Dermis microvascular lymphatic vessel endothelial cell (primary cell): ENCODE measurements at places on chromosomes 6 and 20.

DNA sequence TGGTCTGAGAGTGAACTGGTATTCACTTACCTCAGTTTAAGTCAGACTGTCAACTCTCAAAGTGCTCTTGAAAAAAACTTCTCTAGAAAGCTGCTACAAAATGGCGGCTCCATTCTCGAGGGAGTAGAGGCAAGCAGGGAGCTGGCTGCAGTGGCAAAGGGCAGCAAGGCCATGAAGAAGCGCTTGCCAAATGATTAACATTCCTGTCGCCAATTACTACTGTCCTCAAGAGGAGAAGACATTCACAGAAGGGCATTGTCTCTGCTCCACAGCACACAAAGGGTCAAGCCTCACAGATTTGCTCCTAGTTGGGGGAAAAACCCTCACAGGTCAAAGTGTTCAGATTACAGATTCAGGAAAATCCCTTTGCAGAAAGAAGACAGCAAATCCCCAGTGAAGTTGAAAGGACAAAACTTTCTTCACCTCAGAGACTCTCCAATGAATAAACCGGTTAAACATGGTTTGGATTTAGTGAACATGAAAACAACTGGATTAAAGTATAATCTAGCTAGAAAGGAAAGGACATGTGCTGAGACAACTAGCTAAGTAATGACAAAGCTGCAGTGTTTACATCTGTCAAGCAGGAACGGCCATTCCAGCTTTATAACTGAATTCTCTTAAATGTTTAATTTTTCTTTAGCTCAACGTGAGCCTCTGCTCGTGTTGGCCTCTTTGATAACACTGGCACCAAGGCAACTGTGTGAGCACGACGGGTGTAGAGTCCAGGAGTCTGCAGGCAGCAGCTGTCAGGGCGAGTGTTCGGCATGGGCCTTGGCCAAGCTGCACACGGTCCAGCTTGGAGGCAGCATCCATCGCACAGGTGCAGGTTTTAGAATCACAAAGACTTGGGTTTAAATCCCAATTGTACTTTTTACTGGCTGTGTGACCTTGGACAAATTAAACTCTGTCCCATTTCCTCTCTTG, 37.6 kb downstream of the NR2E1 start:
- DNase-seq: no peak

GRCh38 chr6:25844518-25844917, 12.7 kb upstream of the SLC17A1 start:
- DNase-seq: no peak

DNA sequence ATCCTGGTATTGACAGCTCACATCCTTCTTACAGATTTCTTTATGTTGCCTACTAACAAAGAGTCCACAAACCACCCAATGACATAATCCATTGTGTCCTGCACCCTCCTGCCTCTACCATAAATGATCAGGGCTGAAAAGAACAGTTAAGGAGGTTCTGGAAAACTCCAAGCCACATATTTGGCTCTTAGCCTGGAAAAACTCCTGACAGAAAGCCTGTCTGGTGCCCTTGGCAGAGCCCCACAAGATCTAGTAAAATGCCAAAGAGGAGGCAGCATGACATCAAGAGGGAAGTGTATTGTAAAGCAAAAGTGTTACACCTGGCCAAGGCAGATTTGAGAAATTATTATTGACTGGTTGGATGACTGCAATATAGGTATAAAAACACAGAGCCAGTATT, 126.4 kb upstream of the VGLL2 start:
- DNase-seq: no peak

DNA sequence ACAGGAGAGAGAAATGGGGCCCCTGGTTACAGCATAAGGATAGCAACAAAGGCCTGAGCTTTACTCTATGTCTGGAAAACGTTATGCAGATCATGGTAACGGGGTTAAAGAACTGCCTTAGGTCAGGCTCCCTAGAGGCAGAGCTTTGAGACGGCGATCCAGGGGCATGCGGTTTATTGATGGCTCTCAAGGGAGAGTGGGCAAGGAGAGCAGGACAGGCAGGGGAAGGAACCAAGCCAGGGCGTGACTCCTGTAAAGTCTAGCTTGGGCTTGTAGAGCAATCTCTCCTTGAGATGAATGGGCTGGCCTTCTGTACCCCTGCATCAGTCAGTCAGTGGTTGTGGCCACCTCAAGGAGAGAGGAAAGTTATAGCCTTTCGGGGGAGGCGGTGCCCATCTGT, 12.5 kb upstream of the FERMT1 start:
- no peak for DNase-seq

DNA sequence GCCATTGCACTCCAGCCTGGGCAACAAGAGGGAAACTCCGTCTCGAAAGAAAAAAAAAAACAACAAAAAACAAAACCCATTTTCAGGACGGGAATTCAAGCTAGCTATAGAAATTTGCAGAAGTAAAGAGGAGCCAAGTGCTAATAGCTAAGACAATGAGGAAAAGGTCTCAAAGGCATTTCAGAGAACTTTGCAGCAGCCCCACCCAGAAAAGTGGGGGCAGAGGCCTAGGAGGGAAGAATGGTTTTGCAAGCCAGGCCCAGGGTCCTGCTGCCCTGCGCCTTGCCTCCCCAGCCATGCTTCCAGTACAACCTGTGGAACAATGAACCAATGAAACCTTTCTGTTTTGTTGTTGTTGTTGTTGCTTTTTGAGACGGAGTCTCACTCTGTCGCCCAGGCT, 38.3 kb upstream of the SAMHD1 start:
- DNase-seq: no peak

- no peak for DNase-seq
These were observed 100.3 kb upstream of the SIRPG start for GRCh38 chr20:1757606-1758512.

GRCh38 chr20:45994761-45995493, 13.8 kb upstream of the MMP9 start:
- no peak for DNase-seq

GRCh38 chr6:167979436-167980139, 17.9 kb upstream of the KIF25 start:
- no peak for DNase-seq

GRCh38 chr6:56593801-56594318, 48.8 kb downstream of the DST start:
- no peak for DNase-seq

- DNase-seq: peak; percentile 19
These were observed 1.3 kb upstream of the UNC5CL start for GRCh38 chr6:41040101-41040939.

- DNase-seq: no peak
These were observed 3.0 kb downstream of the DEFB115 start for GRCh38 chr20:31260326-31260932.

DNA sequence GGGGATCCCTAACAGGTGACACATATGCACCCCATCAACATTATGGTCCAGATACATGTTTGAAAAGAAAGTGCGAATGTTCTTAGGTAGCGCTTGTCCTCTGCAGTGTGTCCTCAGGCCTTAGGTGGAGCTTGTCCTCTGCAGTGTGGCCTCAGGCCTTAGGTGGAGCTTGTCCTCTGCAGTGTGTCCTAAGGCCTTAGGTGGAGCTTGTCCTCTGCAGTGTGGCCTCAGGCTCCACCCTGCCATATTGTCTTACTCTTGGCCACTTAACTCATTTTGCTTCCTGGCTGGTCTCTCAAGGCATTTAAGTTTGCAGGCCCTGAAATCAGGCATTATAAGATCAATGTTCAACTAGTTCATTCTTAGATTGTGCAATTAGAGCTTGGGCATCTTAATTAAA, 74.7 kb upstream of the SCP2D1 start:
- no peak for DNase-seq

DNA sequence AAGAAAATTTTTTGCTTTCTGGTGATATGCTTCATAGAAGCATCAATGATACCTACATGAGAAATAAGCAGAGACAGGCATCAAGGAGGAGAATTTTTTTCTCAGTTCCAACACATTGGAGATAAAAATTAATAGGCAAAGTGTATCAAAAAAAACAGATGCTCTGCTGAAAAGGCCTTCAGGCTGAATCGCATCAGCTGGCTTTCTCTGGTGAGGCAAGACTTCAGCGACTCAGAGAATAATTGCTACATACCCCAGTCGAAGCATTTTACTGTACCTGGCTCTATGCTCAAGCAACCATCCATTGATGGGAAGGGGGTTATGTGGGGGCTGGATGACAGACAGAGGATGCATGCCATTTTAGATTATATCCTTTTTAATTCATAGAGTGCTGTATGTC, 415.1 kb downstream of the TFAP2A start:
- no peak for DNase-seq

GRCh38 chr6:83852528-83853177, 507 bp upstream of the RIPPLY2 start:
- DNase-seq: no peak

DNA sequence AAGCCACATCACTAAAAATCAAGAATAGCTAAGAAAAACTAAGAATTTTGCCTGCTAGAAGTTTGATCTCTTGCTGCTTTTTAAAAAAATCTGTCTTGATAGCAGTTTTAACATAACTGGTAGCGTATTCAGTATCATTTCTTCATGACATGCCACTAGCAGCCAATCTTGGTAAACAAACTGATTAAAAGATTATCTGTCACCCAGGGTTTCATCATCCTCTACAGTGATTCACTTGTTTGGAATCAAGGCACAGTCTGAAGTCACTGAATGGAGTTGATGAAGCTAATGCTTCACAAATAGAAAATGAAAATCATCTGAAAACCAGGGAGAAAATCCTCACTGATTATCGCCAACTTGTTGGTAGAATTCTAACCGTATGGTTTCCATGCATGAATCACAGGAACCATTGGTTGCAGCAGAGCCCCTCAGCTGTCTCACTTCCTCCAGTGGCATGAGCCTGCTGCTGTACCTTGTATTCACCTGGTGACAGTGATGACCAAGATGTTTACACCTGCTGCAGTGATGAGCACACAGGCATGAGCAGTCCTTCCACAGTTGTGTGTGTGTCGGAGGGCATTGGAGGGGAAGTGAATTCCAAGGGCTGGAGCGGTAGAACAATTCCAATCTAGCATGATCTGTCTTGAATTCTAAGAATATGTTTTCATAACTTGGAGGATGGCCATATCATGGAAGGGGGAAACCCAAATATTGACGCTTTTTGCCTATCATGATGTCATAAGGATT, 275.0 kb downstream of the KHDC1L start:
- DNase-seq: no peak

GRCh38 chr6:33301877-33302276, 3.1 kb upstream of the RGL2 start:
- no peak for DNase-seq

- DNase-seq: no peak
These were observed 142.9 kb upstream of the OLIG3 start for GRCh38 chr6:137637121-137637520.

- DNase-seq: peak; percentile 52
These were observed 1.2 kb downstream of the PANK2 start for GRCh38 chr20:3890398-3890751.

- peak; percentile 18 for DNase-seq
These were observed 10.1 kb upstream of the HDAC2 start for GRCh38 chr6:113980937-113981554.

GRCh38 chr6:2434116-2434515, 188.7 kb upstream of the GMDS start:
- DNase-seq: no peak

GRCh38 chr6:56933650-56934049, 21.3 kb upstream of the BEND6 start:
- DNase-seq: no peak

- DNase-seq: peak; percentile 94
These were observed 12.5 kb upstream of the RALGAPB start for GRCh38 chr20:38460040-38460623.

DNA sequence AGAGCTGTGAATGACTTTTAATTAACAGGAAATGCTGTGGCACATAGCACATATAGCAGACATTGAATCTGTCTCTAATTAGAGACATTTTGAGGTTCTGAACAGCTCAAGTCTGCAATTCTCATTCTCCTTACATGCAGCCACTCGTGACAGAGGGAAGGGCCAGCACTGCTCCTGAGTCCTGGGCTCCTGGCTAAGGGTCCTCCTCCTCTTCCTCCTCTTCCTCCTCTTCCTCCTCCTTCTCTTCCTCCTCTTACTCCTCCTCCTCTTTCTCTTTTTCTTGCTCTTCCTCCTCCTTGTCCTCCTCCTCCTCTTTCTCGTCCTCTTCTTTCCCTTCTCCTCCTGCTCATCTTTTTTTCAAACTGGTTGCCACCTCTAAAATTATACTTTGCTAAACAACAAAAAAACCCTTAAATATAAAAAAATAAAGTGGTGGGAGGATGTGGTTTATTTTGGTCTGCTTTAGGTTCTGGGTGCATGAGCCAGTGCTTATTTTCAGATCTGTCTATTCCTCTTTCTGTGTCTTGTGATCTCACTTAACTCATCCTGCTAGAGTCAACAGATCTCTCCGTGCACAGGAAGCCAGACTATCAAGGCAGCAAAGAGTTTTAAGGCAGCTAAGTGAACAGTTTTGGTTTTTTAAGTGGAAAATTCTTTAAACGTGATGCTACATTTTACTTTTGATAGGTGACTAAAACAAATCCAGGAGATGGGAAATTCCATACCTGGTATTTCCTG, 159.3 kb downstream of the CD83 start:
- no peak for DNase-seq

- DNase-seq: no peak
These were observed 142.6 kb downstream of the CDH26 start for GRCh38 chr20:60100780-60101179.

DNA sequence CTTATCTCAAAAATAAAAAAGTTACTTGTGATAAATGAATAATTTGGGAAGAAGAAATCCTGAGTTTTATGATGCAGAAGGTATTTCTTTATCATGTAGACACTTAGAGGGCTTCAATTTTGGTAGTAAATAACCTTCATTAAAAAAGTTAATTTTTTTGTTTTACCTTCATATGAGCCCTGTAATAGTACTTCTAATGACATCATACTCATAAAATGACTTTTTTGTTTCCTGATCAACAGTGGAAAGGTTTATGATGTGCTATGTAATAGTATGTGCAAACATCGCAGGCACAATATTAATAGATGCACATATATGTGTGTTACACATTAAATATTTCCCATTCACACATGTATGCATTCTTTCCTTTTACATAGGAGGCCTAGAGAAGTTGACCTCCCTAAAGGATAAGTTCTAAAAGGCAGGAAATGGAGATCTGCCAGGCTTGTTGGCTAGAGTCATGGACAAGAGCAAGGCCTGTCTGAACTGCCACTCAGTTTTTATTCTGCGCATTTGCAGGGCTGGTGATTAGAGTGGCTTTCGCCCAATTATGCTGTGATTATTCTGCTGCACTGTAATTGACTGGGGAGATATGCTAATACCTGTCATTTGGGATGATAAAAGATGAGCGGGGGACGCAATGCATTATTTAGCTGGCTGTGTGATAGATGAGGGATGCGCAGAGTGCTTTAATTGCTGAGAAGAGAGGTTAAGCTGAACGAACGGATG, 272.6 kb downstream of the TMEM242 start:
- DNase-seq: peak; percentile 43

GRCh38 chr6:166851911-166852310, 104.4 kb downstream of the RNASET2 start:
- DNase-seq: no peak

- peak; percentile 40 for DNase-seq
These were observed 669 bp upstream of the TMEM30A start for GRCh38 chr6:75285283-75285639.

DNA sequence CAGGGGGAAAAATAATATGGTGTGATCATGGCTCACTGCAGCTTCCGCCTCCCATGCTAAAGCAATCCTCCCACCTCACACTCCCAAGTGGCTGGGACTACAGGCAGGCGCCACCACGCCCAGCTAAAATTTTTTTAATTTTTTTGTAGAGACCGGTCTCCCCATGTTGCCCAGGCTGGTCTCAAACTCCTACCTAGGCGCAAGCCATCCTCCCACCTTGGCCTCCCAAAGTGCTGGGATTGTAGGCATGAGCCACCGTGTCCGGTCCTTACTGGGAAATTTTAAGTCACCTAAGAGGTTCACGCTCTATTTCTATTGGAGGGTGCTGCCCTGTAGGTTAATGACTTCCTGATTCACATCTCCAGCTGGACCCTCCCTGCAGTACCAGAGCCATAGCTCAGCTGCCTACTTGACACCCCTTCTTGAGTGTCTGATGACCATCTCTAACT, 626 bp upstream of the CDK5RAP1 start:
- no peak for DNase-seq
